ENCODE measurements at places on chromosomes 6 and 20.

GRCh38 chr6:5287205-5287965 is 26.1 kb downstream of the FARS2 start:
- DNase-seq, result no peak

GRCh38 chr6:33073431-33073871 is at the start of gene HLA-DPA1:
HLA-DPA1 (minus strand) TSS chr6:33073649.
- DNase-seq, result no peak

GRCh38 chr20:2331106-2331505 is 35.3 kb downstream of the TGM3 start:
- no peak for DNase-seq

- DNase-seq, result peak; percentile 29
Observed at GRCh38 chr6:136791296-136792094, 782 bp downstream of the MAP3K5 start.

- no peak for DNase-seq
Observed at GRCh38 chr6:26118999-26119398, 31.8 kb downstream of the HFE start.

GRCh38 chr20:43583133-43583864 is 7.4 kb upstream of the IFT52 start:
- DNase-seq, result no peak

GRCh38 chr6:51562198-51562597 is 525.2 kb downstream of the PKHD1 start:
- DNase-seq, result no peak

DNA sequence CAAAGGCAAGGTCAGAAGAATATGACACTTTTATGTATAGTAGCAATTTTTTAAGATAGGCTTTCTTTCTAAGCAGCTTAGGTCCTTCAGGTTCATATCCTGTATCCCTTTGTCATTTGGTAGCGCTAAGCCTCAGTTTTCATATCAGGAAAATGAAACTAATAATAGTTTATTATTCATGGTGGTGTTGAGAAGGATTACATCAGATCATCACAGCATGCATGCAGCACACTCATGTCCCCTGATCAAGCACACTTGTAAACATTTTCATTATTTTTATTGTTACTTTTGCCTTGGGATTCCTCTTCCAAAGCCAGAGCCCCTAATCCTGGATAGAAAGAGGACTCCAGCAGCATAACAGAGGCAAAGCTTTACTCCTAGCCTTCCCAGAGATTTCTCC is 70.2 kb upstream of the ADGRF1 start:
- no peak for DNase-seq

- no peak for DNase-seq
Observed at GRCh38 chr20:58817748-58818147, 33.0 kb downstream of the GNAS-AS1 start.

GRCh38 chr6:139068846-139069245 is 40.3 kb downstream of the ABRACL start:
- no peak for DNase-seq

- DNase-seq, result no peak
Observed at GRCh38 chr6:98308564-98308963, 525.8 kb upstream of the POU3F2 start.

DNA sequence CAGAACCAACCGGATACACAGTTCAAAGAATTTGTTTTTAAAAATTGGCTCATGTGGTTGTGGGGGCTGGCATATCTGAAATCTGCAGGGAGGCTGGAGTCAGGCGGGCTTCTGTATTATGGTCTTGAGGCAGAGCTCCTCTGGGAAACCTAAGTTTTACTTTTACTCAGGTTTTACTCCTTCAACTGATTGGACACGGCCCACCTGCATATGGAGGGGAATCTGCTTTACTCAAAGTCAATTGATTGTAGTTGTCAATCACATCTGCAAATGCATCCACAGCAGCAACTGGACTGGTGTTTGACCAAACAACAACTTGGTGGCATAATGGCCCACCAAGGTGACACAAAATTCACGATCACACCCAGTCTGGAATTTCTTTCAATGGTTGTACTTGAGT is 103.4 kb downstream of the ERMARD start:
- DNase-seq, result no peak

DNA sequence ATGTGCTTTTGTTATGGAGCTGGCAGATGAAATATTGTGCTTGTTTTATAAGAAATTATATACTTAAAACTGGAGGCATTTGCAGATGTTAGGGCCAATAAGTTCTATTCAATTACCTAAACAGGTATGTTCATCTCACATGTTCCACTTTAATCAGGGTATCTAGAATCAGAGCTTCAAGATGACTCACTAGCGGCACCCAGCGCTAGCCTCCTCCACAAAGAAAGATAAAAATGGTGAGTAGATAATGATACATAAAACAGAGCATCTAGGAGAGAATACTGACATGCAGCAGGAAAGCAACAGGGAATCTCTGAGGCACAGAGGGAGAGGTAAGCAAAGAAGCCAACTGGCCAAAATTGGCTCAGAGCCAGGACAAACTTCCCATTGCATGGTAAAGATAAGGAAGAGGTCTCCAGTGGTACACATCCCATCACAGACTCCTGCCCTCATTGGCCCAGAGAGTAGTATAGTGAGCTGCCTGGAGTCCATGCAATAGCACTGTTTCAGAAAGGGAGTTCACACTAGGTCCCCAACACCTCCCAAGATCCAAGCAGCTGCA is 200.7 kb upstream of the SPTLC3 start:
- no peak for DNase-seq

- no peak for DNase-seq
Observed at GRCh38 chr20:33567949-33568348, 78.1 kb downstream of the CBFA2T2 start.

- no peak for DNase-seq
Observed at GRCh38 chr6:112622036-112622435, 274.9 kb downstream of the RFPL4B start.

DNA sequence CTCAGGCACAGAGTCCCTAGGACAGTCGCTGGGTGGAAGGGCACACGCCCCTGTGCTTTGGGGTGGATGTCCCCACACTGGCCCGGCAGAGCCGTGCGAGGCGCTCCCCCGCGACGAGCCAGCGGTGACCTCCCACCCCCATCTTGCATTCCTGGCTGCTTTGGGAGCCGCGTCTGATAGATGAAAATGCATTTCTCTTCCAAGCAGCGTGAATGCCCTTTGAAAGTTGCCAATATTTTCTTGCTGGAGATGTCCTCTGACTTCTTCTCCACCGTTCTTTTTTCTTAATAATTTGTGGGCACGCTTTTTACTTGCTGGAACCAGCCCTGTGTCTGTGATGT is 29.9 kb downstream of the COL20A1 start:
- no peak for DNase-seq

- no peak for DNase-seq
Observed at GRCh38 chr6:101663100-101663499, 269.6 kb downstream of the GRIK2 start.
